Right cardiac atrium (tissue), 5 donors: ENCODE measurements at places on chromosomes 11 and 22. TPM values are rescaled to one million over a fixed set of nuclear protein-coding genes. Genes with fewer than 3 reads are reported as not detected.

DNA sequence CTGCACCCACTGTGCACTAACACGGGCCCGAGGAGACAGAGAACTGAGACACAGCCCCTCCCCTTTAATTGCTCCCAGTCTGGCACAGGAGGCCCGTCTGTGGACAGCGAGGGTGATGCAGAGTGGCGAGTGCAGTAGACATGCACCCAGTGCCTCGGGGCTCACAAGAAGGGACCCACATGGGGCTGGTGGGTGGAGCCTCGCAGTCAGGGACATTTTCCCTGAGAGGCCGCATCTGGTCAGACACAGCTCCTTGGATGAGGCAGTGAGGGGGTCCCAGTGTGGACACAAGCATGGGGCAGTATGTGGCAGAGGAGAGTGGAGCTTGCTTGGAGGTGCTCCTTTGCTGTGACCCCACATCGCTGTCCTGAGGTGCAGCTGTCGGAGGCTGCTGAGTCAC lies 54.8 kb downstream of the SBF1 start:
- no peak for DNase-seq

Gene CHRNA10
- total RNA-seq: 0.42 TPM

- peak; percentile 78 for DNase-seq
Measured at GRCh38 chr11:74257959-74258553, 53.4 kb downstream of the P4HA3 start.

- no peak for DNase-seq
Measured at GRCh38 chr11:116065986-116066385, 561.8 kb upstream of the CADM1 start.

GRCh38 chr22:36330655-36331305 lies 57.0 kb downstream of the MYH9 start:
- DNase-seq: peak; percentile 87
